NCI-H460 (cell line): ENCODE measurements at places on chromosomes 3 and 15.
A peak's percentile ranks its signal among the peaks of the same experiment; 100 is the strongest.

- DNase-seq = no peak
These were observed 65.3 kb upstream of the ZNF280D start for GRCh38 chr15:56798639-56799038.

DNA sequence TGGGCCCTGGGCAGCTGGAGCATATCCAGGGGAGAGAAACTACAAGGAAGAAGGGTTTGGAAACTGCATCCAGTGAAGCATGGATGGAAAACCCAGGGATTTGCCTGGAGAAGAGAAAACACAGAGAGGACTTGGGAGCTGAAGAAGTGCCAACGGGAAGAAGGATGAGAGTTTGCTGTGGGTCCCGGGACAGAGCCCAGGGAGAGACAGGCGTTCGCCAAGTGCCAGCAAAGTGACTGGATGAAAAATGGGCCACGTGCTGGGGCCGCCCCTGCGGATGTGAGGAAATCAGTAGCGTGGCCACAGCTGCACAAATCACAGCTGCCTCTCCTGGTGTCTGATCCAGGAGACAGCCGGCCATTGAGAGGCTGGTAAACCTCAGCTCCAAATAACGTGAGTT, 70.4 kb downstream of the HES1 start:
- DNase-seq = no peak

- no peak for DNase-seq
These were observed 261.5 kb upstream of the TPM1 start for GRCh38 chr15:62781081-62781497.

DNA sequence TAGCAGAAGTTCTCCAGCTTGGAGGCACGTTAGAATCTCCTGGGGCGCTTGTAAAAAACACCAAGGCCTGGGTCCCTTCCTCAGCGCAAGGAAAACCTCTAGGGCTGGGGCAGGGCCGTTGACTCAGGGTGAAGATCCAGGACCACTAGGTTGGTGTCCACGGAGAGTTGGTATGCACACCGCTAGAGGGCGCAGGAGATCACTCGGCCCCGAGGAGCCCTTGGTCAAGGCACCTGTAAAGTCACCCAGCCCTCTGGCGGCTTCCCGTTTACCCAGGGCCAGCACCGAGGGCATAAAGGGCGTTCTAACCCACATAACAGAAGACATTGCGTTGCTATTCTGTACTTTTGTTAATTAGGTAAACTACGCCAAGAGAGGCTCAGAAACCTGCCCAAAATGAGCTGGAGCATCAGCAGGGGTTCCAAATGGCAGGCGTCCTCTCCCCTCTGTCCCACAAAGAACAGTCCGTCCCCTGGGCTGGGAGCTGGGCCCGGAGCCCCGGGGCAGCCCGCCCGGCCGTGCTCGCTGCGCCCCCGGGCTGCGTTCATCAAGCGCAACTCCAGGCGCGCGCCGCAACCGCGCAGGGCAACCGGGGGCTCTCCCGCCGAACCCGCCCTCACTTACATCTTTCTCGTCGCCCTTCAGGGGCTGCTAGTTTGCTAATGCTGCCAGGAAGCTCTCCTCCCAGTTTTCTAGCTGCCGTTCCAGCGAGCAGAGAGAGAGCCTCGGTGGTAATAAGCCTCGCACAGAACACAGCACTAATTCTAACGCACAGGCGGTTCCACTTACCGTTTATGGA, 332.1 kb downstream of the ARRDC4 start:
- peak; percentile 33 for DNase-seq

- DNase-seq = no peak
These were observed 16.1 kb upstream of the LYSMD4 start for GRCh38 chr15:99749386-99749785.

DNA sequence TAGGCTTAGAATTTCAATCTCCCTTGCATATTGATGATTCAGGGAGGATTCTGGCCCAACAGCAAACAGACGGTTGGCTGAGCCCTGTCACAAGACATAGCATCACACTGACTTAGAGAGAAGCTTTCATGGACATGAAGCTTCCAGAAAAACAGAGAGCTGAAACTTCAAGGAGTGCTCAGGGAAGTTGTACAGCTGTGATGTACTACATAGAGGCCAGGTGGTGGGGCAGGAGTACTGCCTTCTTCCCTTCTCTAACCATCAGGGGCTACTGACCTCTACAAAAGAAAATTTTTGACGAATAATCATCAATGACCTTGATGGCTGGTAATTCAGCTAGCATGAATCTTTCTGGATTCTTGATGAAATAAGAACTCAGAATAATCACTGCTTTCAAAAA, 378.5 kb downstream of the ERC2 start:
- no peak for DNase-seq

DNA sequence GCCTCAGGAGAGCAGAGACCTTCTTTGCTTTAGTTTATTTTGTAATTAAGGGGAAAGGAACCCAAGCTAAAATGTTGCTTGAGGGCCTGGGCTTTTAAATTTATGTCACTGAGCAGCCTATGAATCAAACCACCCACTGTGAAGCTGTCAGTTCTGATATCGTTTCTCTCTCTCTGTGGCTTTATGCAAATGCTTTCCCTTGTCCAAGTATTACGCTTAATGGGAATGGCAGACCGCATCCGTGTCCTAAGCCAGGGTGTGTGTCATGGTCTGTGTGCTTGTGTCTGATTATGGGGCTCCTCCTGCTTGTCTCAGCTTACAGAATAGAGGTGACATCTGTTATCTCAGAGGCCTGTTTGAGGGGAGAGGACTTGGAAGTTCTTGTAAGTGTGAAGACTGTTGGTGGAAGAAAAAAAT, 82.4 kb downstream of the EBLN2 start:
- no peak for DNase-seq

- DNase-seq = no peak
These were observed 187.1 kb downstream of the PDE8A start for GRCh38 chr15:85168642-85169173.

DNA sequence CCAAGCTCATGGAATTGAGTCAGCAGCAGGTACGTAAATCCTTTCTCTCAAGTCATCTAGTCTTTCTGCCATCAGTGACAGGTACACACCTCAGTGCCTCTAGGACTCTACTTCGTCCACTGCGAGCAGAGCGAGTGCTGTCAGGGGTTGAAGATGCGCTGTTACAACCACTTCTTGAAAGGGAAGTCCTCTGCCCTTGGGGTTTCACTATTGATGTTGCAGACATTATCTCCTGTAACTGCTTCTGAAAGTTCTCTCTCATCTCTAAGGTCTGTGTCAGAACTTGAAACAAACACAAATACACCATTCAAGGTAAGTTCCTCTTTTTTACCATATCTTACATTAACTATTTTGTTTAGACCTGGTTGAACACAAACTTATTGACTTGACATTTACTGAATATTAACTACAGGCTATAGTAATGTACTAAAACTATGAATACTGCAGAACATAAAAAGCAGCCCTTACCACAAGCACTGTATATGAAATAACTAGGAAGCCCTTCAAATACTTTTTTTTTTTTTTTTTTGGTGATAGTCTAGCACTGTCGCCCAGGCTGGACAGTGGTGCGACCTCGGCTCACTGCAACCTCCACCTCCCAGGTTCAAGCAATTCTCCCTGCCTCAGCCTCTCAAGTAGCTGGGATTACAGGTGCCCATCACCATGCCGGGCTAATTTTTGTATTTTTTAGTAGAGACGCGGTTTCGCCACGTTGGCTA, 41.5 kb downstream of the TOPBP1 start:
- DNase-seq = no peak

DNA sequence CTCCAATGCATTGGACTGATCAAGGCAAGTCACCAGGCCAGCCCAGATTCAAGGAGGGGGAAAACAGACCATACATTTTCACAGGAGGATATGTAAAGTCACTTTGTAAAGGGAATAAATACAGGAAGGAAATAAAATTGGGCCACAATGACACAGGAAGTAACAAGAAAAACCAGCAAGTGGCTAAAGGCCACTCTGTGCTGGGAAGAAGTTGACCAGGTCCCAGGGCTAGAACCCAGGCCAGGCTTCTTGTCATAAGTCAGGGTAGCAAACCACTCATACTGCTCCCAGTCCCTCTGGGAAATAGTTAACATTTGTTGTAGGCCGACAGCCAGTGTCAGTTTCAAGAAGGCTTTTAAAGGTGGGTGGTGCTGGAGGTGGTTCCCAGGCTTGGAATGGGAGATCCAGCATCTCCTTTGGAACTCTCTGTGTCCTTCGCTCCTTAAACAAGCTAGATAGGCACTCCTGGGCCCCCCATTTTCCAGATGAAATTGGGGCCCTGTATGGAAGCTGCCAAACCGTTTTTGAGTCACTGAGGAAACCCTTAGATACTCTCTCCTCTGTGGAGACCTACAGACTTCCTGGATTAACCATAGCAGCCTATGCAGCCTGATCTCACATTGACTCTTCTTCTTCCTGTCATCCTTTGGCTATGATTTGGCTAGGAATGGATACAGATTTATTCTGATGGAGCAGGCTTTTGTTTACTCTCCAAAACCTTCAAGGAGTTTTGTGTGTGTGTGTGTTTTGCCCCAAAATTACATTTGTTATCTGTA, 14.7 kb upstream of the EDC3 start:
- DNase-seq = no peak

- no peak for DNase-seq
These were observed 15.9 kb downstream of the ARHGAP31 start for GRCh38 chr3:119310071-119310470.

DNA sequence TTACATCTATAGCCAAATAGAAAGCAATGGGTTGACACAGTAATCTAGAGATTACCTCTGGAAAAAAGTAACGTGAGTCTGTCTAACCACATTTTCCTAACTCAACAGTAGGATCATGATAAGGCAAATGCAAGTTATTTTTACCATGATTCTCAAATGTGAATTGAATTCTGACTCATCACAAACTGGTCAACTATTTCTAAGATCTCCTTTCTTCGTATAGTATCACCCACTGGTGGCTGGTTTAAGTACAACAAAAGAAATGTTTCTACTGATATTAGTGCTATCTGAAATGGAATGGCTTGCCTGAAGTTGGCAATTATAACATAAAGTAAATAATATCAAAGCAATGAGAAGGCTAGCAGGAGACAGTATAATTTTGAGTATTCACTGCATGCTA, 102.2 kb downstream of the ABI3BP start:
- DNase-seq = peak; percentile 56

DNA sequence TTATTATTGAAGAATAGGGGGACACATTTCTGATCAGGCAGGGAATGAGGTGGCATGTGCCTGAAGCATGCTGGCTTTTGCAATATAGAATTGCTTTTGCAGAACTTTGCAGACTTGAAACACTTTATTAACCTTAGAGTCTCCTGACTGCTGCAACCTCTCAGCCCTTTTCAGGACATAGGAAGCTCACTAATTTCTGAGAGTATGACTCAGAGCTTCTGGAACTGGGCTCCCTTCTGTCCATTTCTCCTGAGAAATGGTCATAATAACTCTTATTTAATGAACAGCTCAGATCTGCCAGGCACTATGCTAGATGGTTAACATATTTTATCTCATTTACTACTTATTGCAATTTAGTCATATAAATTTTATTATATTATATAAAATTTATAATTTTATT, 38.6 kb upstream of the DGKG start:
- DNase-seq = no peak

DNA sequence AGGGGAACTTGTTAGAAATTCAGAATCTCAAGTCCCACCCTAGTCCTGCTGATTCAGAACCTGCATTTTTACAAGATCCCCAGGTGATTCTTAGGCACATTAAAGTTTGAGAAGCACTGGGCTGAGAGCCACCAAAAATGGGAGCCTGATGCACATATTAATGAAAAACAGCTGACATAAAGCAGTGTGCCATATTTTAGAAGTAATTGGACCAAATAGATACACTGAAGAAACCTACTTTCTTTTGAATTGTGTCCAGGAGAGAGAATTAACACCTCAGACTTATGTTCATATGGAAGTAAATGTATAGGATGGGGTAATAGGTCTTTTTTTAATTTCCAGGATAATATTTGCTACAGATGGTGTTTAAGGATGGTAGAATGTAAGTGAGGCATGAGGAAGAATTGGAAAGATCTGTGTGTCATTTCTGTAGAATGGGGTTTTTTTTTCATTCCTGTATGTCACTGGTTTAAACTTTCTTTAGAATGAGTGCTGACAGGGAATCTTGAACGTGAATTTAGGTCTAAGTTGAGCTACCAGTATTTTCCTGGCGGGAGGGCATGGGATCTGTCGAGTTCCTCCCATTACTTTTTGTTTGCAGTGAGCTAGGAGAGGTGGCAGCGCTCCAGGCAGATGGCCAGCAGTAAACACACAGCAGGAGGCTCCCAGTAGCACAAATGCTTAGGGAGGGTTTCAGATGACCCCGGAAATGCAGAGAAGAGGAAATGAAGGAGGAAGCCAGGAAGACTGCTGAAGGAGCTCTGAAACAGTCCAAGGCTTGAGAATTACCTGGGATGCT, 185.6 kb downstream of the PLCL2 start:
- no peak for DNase-seq

GRCh38 chr15:72227192-72227586, 3.8 kb downstream of the PKM start:
- peak; percentile 56 for DNase-seq

GRCh38 chr3:55244247-55244646, 242.9 kb downstream of the WNT5A start:
- DNase-seq = no peak

- DNase-seq = no peak
These were observed 6.8 kb upstream of the LDHAL6B start for GRCh38 chr15:59199626-59200465.

GRCh38 chr15:40233727-40234577, 4.9 kb upstream of the PAK6 start:
- DNase-seq = no peak
